ENCODE measurements at places on chromosomes 13 and 19.
A peak's percentile ranks its signal among the peaks of the same experiment; 100 is the strongest.

- no peak for DNase-seq
Measured at GRCh38 chr13:29733147-29733611, 117.2 kb downstream of the UBL3 start.

DNA sequence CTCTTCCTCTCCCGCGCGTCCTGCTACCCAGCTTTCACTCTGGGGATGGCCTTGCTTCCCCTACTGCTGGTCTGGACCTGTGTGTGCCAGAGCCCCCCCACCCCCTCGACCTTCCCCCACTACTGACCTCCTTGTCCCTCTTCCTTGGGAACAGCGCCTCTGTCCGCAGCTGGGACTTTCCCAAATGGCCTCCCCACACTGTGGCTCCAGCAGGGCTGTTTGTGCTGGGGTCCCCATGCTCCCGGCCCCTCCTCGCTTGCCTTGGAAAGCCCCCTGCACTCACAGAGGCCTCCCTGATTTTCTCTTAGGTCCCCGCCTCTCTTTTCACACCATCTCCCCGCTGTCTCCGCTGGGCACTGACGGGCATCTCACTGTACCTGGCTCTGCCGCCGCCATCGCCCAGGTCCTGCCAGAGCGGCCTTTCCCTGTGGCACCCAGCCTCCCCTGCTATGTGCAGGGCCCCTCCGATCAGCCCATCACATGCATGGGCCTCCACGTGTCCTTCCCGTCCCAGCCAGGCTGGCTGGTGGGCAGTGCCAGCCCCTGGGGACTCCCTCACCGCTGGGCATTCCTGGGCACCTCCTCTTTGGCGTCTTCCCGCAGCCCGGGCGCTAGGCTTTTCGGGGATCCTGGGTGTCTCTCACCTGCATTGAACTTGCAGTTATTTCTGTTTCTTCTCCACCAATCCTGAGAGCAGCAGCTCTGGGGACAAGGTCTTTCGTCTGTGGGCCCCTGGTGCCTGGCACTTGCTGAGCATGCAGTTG lies 118.7 kb downstream of the ATP11A start:
- DNase-seq: no peak

- DNase-seq: no peak
Measured at GRCh38 chr13:109212650-109213049, 573.7 kb downstream of the IRS2 start.

DNA sequence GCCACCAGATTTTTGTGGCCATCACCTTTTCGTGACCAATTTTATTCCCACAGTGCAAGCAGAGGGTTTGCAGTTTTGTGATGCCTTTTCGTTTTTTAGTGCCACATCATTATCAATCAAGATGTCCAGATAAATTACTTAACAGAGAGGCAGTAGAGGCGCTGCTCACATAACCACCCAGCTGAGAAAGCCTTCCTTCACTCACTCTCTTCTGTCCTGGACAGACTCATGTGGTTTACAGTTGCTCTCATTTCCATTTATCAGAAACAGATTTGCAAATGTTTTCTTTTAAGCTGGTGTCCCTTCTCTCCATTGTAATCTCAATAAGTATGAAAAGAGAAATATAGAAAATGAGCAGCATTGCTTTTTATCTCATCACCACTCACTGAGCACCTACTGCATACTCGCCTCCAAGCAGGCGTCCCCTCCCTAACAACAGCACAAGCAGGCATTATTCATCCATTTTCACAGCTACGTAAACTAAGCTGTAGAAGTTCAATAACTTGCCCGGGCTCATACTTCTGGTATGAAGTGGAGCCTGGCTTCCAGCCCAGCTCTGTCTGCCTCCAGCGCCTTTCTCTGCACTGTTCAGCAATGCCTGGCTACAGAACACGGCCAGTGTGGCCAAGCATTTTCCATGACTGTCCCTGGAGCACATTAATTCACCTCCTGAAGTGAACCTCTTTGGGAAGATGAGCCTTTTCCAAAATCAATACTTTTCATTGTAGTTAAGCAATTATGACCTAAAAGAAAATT lies 34.6 kb upstream of the KATNAL1 start:
- DNase-seq: peak; percentile 94

GRCh38 chr13:77031656-77032243 lies 4.8 kb upstream of the FBXL3 start:
- DNase-seq: no peak

DNA sequence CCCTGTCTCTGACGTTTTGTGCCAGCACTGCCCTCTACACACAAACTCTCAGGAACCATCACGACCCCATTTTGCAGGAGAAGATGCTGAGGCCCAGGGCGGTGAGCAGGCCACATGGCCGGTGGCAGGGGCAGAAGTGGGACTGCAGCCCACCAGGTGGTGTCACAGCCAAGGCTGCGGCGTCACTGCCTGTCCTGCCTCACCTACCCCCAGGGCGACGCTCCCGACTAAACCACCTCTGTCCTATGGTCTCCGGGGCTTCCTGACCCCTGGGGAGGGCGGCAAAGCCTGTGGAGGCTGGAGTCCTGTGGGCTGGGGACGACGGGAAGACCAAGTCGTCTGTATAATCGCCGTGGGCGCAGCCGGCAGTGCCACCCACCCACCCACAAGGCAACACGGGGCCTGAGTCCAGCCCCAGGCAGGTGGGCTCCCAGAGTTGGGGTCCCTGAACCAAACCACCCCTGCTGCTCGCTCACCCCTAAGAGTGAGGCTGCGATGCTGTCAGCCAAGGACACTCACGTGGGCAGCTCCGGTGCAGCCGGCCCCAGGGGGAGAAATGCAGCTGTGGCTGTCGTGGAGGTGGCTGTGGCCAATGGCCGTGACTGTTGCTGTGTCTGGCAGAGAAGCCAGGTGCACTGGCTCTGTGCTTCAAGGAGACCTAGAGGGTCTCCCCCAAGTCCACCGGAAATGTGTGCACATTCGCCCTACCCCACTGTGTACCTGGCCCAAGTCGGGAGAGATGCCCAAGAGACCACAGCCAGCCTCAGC lies 29.7 kb downstream of the RASA3 start:
- DNase-seq: no peak
